Stimulated activated CD4-positive, alpha-beta T cell treated with anti-CD3 and anti-CD28 coated beads, Interleukin-15, amount 100 ng/mL, for 24 hours (primary cell): ENCODE measurements at places on chromosomes 7 and 10.

DNA sequence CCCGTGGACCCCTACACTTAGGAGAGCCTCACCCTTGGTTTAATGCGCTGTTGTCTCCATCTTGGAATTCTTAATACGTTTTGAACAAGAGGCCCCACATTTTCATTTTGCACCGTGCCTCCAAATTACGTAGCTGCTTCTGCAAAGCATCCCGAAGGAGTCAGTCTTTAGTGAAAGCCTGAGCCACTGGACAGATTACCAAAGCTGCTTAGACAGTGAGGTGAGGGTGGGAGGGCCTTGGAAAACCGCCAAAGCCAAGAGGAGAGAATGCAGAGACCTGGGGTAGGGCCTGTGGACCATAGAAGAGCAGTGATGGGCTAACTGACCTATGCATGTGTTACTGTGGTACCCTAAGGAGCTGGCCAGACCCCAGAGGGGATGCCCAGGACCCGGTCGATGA lies 4.2 kb upstream of the TCAF1 start:
- no peak for DNase-seq

GRCh38 chr7:76040126-76040525 lies 7.7 kb downstream of the STYXL1 start:
- no peak for DNase-seq

- no peak for DNase-seq
These were observed 567.8 kb upstream of the NRG3 start for GRCh38 chr10:81306971-81307782.

- DNase-seq: no peak
These were observed 114.1 kb downstream of the POU6F2 start for GRCh38 chr7:39091774-39092173.

GRCh38 chr7:133911724-133912123 lies 215.4 kb upstream of the LRGUK start:
- DNase-seq: no peak

GRCh38 chr10:78815702-78816334 lies 252.9 kb upstream of the ZMIZ1 start:
- no peak for DNase-seq

GRCh38 chr7:157007470-157008066 lies 2.9 kb downstream of the MNX1 start:
- no peak for DNase-seq

DNA sequence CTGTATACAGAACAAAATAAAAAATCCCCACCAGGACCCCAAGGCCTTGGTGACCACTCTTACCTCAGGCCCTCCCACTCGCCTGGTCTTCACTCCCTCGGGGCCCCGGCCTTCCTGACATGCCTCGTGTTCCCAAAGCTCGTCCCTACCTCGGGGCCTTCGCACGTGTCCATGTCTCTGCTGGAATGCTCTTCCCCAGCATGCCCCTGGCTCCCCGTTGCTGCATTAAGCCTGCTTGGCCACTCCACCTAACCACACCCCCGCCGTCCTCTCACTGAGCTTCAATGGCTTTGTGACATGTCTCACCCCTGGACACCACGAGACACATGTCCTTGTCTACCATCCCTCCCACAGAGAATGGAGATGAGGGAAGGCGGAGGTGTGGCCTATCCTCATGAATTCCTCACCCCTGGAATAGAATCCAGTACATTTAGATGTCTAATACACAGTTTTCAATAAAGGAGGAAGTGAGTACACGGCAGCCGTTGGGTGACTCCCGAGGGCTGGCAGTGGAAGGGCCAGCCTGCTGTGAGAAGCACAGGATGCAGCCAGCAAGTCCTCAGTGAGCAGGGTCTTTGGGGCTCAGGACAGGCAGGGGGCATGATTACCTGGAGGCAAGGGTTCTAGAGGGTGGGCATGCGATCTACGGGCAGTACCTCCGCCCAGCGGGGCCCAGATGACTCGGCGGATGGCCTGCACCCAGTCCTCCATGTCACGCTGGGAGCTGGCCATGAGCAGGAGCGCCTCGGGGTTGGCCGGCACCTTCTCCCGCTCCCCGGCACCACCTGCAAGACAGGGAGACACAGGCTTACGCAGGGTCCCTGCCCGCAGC lies 125.7 kb downstream of the ARHGAP22 start:
- no peak for DNase-seq

- no peak for DNase-seq
These were observed 29.9 kb upstream of the PBLD start for GRCh38 chr10:68362590-68362989.

DNA sequence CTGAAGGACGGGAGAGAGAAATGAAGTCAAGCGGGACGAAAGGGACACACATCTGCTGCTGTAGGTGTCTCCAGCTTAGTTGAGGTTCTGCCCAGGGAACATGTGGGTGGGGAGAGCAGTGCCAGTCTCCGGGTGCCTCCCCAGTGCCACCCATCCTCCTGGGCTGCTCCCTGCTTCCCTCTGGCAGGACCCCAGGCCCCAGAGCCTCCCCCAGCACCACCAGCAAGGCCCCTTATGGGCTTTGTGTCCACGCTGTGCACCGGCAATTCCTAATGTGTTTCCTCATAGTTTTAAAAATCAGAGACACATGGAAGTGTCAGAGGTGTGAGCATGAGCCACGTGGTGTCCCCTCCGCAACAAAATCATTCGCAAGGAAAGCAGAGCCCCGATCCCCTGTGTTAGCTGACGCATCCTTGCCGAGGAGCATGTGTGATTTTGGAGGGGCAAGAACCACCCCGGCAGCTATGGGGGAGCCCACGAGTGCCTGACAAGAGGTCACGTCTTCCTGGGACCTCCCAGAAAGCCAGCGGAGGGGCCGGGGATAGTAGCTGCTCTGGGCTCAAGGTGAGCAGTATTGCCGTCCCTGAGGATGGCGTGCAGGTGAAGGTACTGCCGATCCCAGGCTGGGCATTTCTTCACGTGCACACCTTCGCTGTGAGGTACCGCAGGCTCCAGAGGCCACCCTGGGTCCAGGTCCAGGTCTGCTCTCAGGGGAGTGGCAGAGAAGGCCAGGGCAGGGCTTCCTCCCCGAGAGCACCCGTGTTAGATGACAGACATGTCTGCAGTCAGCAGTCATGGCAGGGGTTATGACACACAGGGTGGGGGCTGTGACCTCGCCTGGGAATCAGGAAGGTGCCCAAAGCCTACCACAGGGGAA lies 448.2 kb upstream of the FOXK1 start:
- no peak for DNase-seq

GRCh38 chr10:74750848-74751274 lies 75.5 kb upstream of the KAT6B start:
- DNase-seq: no peak

GRCh38 chr10:71989661-71990454 lies 25.7 kb downstream of the CHST3 start:
- DNase-seq: no peak

DNA sequence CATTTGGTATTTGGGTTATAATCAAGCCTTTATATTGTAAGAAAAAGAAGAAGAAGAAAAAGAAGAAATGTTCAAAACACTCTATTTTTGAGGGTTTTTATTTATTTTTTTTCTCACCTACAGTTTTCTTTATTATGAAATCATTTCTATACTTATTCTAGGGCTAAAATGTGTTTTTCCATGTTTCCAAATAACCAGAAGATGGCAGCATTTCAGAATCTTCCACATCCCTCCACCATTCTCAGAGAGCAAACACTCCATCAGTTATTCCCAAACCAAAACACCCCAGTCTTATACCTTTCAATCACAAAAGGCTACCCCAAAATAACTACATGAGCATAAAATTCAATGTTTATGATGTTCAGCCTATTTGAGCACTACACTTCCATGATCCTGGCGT lies 38.7 kb upstream of the PPP1R17 start:
- no peak for DNase-seq

- no peak for DNase-seq
These were observed 11.3 kb downstream of the LMBR1 start for GRCh38 chr7:156881679-156882078.

- DNase-seq: no peak
These were observed 26.1 kb downstream of the INPP5A start for GRCh38 chr10:132563485-132564248.
